ENCODE measurements at places on chromosomes 11 and 22.
A peak's percentile ranks its signal among the peaks of the same experiment; 100 is the strongest.

- DNase-seq: peak; percentile 32
These were observed 1.8 kb downstream of the KCNK7 start for GRCh38 chr11:65593518-65594414.

- DNase-seq: no peak
These were observed 1251.9 kb downstream of the BRD1 start for GRCh38 chr22:48575618-48576332.

GRCh38 chr11:124359566-124359965, 24.7 kb downstream of the OR8B2 start:
- DNase-seq: no peak

DNA sequence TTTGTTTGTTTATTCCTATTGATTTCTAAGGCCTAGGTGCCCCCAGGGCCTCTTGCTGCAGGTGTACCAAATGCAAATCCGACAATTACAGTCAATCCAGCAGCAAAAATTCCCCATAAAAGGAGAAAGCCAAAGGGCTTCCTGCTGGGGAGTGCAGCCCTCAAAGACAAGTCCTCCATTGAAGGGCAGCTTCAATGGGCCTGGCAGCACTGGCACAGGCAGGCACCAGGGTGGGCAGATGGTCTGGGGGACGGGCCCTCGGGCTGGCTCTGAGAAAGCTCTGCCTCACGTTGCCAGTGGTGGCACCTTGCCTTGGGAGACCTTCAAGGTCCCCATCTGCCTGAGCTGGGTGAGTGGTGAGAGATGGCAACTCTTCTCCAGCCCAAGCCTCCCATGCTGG, 128.0 kb downstream of the DSCAML1 start:
- no peak for DNase-seq

DNA sequence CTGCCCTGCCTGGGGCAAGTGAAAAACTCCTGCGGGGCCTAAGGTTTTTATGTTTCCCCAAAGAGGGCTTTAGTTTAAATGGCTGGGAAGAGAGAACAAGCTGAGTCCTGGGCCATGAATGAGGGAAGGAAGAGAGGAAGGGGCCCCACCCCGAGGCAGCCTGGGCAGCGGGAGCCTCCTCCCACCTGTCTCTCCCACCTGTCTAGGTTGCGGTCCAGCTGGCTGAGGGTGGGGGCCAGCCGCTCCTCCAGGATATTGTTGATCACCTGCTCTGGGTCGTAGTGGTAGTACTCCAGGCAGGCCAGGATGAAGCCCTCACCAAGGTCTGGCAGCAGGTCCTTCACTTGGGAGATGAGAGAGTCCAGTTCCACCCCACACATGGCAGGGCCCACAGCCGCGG, 34.6 kb downstream of the UQCR10 start:
- no peak for DNase-seq

- DNase-seq: no peak
These were observed 3.1 kb downstream of the OR8B8 start for GRCh38 chr11:124442442-124442841.

Measured in Kasumi-1 (cell line).